ENCODE measurements at places on chromosomes 7 and 10.

GRCh38 chr7:132102942-132103341, 473.3 kb downstream of the PLXNA4 start:
- no peak for DNase-seq

DNA sequence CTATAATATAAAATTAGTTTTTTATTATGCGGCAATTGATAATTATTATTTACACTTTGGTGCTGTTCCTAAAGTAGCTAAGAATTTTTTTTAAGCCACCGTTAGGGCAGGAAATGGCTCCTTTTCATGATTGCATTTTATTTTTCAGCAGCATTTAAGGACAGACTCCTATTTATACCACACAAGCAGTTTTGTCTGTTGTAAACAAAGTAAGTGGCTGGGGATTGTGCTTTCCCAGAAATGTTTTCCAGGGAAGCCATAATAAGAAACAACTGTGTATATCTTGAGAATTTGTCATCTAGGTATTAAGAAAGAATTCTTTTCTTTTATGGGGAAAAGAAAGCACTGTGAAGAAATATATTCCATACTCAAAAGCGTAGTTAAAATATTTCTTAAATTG, 232.0 kb downstream of the VTI1A start:
- no peak for DNase-seq

- DNase-seq, result no peak
Observed at GRCh38 chr10:23015021-23015707, 80.2 kb upstream of the MSRB2 start.

GRCh38 chr7:158474488-158474887, 113.1 kb downstream of the PTPRN2 start:
- no peak for DNase-seq

DNA sequence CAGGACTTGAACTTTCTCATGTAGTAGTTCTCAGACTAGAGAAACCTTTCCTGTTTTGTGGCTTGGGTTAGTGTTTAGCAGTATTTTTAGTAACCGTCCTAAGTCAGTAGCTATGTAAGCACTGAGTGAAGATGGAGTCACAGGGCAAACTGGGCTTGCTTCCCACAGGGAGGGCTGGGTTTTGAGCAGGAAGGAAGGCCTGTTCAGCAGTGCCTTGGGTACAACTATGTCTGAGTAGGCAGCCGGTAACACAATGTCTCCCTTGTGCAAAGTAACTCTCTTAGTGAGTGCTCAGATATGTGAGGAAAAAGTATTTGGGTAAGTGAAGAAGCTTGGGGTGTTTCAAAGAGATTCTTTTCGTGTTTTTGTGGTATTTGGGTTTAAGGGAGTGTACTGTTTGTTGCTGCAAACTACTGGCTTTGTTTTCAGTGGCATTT, 96.4 kb downstream of the CCSER2 start:
- peak; percentile 63 for DNase-seq

DNA sequence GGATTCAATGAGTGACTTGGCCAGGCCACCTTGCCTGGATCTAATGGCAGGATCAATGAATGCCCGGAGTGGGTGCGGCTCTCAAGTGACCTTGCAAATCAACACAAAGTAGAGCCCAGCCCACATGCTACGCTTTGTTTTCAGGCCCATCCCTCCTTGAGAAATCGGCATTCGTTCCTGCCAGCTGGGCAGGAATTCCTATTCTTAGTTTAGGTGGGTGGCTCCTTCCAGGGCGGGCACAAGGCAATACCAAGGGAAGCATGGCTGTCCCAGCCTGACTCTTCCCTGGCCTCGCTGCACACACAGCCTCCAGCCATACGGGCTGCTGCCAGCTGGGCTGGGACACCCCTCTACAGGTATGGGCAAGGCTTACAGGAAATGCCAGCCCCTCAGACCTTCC, 119.3 kb downstream of the SH3PXD2A start:
- DNase-seq, result no peak

- DNase-seq, result no peak
Observed at GRCh38 chr10:106863549-106863948, 301.0 kb downstream of the SORCS1 start.

DNA sequence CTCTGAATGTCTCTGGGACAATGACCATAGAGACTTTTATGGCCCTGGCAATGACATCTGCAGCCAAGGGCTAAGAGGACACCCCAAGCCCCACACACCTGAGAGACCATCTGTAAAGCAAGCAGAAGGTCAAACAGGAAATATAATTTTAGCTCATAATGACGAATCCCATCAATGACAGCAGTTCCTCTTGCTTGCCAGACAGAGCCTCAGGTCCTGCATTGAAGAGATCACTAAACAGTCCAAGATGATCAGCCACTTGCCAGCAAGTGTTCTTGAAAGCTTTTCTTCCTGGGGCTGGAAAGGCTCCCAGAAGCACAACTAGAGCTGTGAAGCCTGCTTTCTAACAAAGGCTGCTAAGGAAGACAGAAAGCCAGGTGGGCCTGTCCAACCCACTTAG, 993.7 kb upstream of the AUTS2 start:
- no peak for DNase-seq

DNA sequence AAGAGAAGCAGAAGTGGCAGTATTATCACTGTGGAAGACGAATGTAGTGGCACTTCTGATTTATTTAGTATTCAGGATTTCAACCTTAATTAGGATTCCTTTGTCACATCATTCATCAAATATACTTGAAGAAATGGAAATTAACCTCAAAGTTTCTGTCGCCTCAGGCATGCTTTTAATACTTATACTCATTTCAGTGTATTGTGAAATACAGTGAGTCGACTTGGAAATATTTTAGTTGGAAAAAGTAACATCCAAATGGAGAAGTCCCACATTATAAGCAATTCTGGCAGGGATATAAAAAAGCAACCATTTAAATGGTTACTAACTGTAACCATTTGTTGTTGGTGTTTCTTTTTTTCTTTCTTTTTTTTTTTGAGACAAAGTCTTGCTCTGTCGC, 648.8 kb downstream of the ARL4A start:
- DNase-seq, result no peak

DNA sequence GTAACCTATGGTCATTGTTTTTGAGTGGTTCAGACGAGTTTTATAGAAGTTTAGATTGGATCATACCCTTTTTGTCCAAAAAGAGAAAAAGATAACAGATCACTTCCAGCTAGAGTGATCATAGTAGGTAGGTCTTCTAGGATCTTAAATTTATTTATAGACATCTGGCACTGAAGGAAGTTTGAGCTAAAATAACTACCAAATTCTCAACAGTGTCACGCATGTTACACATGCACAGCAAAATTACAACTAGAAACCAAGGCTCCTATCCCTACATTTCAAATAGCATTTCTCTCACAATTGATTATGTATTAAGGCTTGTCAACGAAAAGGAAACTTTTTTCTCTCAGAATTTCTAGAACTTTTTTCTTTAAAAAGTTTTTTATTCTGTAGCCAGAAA, 2.3 kb downstream of the CALU start:
- DNase-seq, result no peak

DNA sequence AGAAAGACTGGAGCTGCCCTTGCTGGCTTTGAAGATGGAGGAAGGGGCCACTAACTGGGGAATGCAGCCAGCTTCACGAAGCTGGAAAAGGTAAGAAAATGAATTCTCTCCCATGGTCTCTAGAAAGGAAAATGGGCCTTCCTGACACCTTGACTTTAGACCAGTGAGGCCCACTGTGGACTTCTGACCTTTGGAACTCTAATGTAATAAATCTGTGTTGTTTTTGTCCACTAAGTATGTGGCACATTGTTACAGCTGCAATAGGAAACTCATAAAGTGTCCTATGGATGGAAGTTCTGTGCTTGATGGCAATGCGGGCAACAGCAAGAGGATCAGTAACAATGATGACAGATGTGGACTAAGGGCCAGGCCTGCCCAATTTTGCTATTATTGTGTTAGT, 20.9 kb downstream of the DNAJB9 start:
- no peak for DNase-seq

GRCh38 chr10:119614686-119615085, 17.9 kb upstream of the TIAL1 start:
- DNase-seq, result no peak

- DNase-seq, result no peak
Observed at GRCh38 chr7:1531263-1531978, 919 bp downstream of the MAFK start.

- DNase-seq, result no peak
Observed at GRCh38 chr7:114083166-114084001, 164.6 kb upstream of the PPP1R3A start.
